ENCODE measurements at places on chromosomes 12 and 14. TPM values are rescaled to one million over a fixed set of nuclear protein-coding genes. Genes with fewer than 3 reads are reported as not detected.

- no peak for DNase-seq
These were observed 2.9 kb downstream of the SP7 start for GRCh38 chr12:53333289-53333688.

- no peak for DNase-seq
These were observed 232.9 kb upstream of the CRY1 start for GRCh38 chr12:107326237-107326636.

- DNase-seq = peak; percentile 83
These were observed 25.1 kb downstream of the MEG3 start for GRCh38 chr14:100850841-100851585.

DNA sequence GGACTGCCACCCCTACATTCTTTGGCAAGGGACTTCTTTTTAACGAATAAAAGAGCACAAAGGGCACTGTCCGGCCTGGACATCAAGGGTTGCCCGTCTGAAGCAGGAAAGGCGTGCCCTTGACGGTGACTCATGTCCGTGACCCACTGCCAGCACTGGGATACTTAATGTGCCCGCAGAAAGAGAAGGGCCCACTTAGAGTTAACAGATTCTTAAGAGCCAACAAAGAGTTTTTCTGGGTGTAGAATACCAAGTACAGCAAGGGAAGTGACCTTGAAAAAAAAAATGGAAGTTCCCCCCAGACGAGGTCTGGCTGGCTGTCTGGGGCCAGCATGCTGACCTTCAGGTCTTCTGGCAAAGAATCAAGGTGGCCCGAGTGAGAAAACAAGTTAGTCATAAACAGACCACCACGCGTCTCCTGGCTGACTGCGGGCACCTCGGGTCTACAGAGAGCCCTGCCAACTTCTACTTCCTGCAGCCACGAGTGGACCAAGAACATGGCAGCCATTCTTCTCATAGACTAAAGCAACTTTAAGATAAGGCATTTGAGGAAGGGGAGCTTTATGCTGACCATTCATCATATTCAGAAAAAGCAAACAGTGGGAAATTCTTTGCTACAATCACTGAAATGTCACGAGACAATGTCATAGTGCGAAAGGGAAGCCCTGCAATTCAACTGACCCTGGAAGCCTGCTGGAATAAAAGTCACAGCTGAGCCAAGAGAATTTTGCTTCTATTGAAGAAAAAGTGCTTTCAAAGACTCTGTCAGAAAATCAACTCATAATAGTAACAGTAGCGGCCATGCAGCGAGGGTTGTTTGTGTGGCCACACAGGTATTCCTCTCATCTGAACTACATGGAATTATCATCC is 10.5 kb upstream of the SELPLG start:
- peak; percentile 80 for DNase-seq

- no peak for DNase-seq
These were observed 174.5 kb downstream of the FBXL14 start for GRCh38 chr12:1419849-1420371.

- DNase-seq = peak; percentile 69
These were observed 362.1 kb upstream of the STXBP6 start for GRCh38 chr14:25411781-25412757.

GRCh38 chr14:78491048-78491447 is 320.9 kb downstream of the NRXN3 start:
- no peak for DNase-seq

GRCh38 chr12:753611-754472 is 1.5 kb downstream of the WNK1 start:
- DNase-seq = peak; percentile 70

DNA sequence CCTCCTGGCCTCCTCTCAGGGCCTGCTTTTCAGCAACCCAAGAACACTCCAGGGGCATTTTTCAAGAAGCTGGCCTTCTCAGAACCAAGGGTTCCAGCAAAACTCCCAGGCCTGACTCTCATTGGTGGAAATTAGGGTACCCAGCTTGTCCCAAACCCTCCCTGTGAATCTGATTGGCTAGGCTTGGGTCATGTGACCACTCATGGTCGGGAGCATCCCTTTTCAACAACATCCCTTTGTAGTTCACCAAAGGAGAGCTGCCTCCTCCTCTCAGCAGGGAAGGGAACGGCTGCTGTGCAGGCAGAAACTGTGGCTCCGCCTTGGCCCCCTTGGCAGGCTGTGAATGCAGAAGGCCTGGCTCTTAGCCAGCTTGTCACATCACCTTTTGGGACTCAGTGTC is 94.5 kb downstream of the AACS start:
- DNase-seq = no peak

Gene UBR7
- 28.5 TPM for total RNA-seq

Gene RNASE12
- not detected for total RNA-seq

Gene AMIGO2
- total RNA-seq = 59.2 TPM

Gene TMPRSS12
- total RNA-seq = not detected

Gene SMAGP
- 3.9 TPM for total RNA-seq

Gene PLBD1
- total RNA-seq = 16.2 TPM

Data from sigmoid colon (tissue), 7 donors.